ENCODE measurements at places on chromosomes 3 and 15.

DNA sequence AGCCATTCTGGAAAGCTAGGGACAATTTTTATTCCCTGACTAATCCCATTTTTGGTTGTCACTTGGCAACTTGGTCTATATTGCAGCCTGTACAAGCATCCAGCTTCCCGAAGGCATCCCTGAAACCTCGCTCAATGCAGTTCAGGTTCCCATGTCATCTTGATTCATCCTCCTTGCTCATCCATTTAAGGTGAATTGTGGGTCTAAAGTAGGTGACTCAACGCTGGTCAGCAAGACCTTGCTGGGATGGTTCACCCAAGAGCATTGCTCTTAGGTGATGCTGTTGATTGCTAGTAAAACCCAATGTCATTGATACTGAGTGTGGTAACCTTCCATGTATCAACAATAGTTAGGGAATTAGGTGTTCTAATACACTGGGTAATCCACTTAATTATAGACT lies 13.1 kb upstream of the RAB8B start:
- DNase-seq, result no peak

DNA sequence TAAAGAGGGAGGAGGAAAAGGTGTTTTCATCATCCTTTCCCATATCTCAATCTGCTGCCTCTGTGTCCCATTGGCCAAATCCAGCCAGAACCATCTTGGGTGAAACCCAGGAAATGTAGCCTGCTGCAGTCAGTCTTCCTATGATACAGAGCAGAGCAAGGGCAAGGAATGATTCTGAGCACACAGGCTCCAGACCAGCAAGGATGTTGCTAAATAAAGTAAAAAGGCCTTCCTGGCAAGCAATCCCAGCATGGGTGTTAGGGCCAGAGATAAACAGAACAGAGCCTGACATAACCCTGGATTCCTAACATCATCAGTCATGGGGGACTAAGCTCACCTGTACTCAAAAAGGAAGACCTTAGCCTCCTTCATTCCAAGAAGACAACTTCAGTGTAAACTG lies 90.7 kb upstream of the AGTR1 start:
- no peak for DNase-seq

GRCh38 chr15:31550211-31550977 lies 223.8 kb downstream of the KLF13 start:
- DNase-seq, result no peak

DNA sequence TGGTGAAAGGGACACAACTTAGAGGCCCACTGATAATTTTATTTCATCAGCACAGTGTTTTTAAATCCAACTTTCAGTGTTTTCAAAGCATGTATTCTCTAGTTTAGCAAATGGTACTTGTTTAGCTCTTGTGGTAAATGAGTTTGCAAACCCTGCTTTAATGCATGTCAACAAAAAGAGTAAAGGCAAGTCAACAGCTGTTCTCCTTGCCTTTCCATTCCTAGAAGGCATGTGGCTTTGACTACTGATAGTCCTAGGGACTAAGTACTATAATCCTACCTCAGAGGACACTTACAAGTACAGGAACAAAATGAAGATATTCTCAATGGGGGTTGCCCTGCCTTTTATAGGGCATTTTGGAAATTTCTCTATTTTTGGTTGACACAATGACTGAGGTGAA lies 13.1 kb downstream of the NPTN start:
- no peak for DNase-seq

DNA sequence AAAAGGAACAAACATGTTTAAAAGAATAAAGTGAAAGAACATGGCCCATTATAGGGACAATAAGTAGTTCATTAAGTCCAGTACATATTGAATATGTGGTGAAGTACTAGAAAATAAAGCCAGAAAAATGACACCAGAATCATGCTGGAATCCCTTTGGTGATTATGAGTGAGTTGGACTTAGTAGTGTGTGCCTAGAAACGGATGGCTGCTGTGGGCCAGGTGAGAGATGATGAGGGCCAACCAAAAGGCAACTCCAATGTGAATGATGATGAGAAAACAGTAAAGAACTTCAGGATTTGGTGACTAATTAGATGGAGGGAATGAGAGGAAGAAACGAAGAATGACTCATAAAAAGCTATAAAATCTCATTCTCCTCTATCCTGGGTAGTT lies 3.3 kb downstream of the CRYGS start:
- no peak for DNase-seq

- no peak for DNase-seq
These were observed 115.2 kb downstream of the IL1RAP start for GRCh38 chr3:190629088-190629487.

GRCh38 chr3:2352134-2352762 lies 253.6 kb downstream of the CNTN4 start:
- no peak for DNase-seq

- no peak for DNase-seq
These were observed 169.9 kb downstream of the MECOM start for GRCh38 chr3:169493521-169494141.

GRCh38 chr15:57953874-57954273 lies 111.6 kb downstream of the ALDH1A2 start:
- no peak for DNase-seq

GRCh38 chr3:185405664-185406063 lies 42.7 kb downstream of the MAP3K13 start:
- DNase-seq, result no peak

GRCh38 chr3:567488-568185 lies 371.1 kb downstream of the CHL1 start:
- no peak for DNase-seq

GRCh38 chr15:50544368-50544767 lies 2.1 kb downstream of the USP50 start:
- DNase-seq, result no peak

GRCh38 chr3:179957264-179957845 lies 79.4 kb downstream of the PEX5L start:
- DNase-seq, result no peak

DNA sequence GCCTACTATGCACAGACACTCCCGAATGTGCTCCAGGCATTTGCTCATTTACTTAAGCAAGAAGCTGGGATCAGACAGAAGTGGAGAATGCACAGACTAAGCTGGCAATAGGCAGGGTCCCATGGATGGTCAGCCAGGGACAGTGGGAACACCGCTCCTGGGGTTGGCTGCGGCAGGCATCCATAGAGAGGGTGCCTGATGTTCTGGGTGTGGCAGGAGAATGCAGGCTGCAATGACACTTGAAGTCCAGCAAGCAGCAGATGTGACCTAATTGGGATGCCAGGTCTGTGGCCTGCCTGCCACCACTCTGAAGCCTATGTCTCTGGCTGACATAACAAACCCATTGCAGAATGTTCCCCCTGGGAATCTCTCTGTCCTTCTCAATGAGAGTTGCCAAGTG lies 40.2 kb upstream of the SLC6A11 start:
- no peak for DNase-seq

- no peak for DNase-seq
These were observed 17.7 kb upstream of the ZBBX start for GRCh38 chr3:167397826-167398225.

GRCh38 chr3:105837143-105837740 lies 31.6 kb downstream of the CBLB start:
- DNase-seq, result no peak

- DNase-seq, result peak; percentile 49
These were observed 542 bp downstream of the GABRA5 start for GRCh38 chr15:26867200-26868007.

DNA sequence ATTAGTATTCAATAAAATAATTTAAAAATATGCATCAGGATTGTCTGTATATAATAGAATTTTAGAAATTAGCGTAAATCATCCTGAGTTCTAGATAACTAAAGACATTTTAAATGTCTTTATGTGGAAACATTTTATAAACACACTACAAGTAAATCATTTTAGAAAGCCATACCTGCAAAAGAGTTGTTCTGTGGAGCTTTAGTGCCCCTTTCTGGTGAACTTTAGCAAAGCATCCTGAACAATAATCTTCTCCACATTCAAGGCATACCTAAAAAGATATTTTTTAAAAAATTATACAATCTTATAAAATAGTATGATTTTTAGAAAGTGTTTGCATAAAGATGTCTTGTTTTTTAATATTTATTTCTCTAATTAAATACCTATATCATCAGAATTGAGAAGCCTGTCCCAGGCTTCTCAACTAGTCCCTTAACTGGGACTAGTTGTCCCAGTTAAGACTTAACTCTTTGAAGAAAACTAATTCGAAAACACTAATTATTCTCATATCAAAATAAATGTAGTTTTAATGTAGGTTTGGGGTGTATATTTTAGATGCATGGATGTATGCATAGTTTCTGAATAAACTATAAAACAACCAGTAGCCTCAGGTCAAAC lies 29.7 kb downstream of the ZBBX start:
- DNase-seq, result peak; percentile 3

DNA sequence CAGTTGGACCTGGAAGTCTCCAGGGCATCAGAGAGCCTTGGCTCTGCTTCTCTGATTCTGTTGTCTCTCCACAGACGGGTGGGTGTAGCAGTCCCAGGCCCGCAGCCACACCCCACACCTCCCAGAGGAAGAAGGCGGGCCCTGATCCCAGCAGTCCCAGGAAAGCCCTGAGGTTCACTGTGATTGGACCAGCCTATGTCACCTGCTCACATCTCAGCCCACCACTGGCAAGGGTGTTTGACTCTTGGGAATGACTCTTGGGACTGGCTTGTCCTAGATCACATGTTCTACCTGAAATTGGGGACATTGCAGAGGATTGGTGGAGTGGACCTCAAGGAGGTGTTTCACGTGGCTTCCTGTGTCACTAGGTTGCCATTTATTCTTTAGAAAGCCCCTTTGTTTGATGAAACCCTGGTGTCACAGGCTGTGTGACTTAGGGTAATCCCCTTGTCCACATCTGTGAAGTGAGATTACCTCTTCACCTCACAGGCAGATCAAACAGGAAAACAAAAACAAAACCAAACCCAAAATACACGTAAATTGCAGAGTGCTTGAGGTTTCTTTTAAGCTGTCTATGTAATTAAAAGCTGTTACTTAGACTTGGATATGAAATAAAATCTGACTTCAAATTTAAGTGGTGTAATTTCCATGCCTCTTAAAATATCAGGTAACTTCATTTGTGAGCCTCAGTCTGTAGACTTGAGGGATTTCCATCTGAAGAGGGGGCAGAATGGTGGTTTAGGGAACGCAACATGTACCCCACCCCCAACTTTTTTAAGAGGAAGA lies 26.7 kb downstream of the FLNB start:
- DNase-seq, result no peak

GRCh38 chr3:24829011-24829581 lies 334.4 kb upstream of the THRB start:
- peak; percentile 88 for DNase-seq

- no peak for DNase-seq
These were observed 71.7 kb upstream of the TTC14 start for GRCh38 chr3:180530276-180530675.

- no peak for DNase-seq
These were observed 62.9 kb upstream of the PTX3 start for GRCh38 chr3:157373783-157374182.

DNA sequence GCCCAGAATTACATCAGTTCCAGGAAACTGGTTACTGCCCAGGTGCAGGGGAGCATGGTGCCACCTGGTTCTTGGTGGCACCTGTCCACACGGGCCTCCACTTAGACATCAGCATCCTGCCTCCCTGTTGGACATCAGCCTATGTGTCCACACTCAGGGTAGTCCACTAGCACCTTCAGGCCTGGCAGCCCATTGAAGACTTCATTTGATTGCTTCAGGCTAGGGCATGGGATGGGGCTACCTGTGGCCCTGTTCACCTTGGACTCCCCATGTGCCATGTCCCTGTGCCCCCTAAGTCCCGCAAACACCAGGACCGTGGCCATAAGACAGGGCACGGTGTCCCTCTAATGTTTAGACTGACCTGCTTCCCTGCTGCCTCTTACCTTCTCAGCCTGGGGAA lies 30.9 kb downstream of the CYP8B1 start:
- no peak for DNase-seq

GRCh38 chr3:51156147-51156546 lies 228.9 kb upstream of the MANF start:
- no peak for DNase-seq

- no peak for DNase-seq
These were observed 81.3 kb downstream of the MTHFS start for GRCh38 chr15:79815468-79815867.

GRCh38 chr3:115022199-115022598 lies 124.9 kb downstream of the ZBTB20 start:
- DNase-seq, result no peak

GRCh38 chr3:66904831-66905493 lies 93.1 kb upstream of the KBTBD8 start:
- DNase-seq, result no peak

DNA sequence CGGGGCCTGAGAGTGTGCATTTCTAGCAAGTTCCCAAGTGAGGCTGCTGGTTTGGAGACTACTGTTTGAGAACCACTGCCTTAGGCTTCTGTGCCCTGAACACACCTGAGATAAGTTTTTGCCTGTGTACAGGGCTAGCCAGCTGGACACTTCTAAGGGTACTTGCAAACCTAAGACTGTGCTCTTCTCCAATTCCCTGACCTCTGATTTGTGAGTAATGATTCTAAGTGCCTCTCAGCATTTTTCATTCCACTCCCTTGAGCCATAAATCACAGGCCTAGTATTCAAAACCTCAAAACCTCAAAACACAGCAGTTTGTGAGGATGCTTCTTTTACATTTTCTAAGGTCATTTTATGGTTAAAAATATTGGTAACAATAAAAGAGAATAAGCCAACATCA lies 148.4 kb downstream of the CHST2 start:
- no peak for DNase-seq

- no peak for DNase-seq
These were observed 24.3 kb upstream of the GADL1 start for GRCh38 chr3:30918761-30919160.

- peak; percentile 4 for DNase-seq
These were observed 596 bp upstream of the SGO1 start for GRCh38 chr3:20186600-20187004.

DNA sequence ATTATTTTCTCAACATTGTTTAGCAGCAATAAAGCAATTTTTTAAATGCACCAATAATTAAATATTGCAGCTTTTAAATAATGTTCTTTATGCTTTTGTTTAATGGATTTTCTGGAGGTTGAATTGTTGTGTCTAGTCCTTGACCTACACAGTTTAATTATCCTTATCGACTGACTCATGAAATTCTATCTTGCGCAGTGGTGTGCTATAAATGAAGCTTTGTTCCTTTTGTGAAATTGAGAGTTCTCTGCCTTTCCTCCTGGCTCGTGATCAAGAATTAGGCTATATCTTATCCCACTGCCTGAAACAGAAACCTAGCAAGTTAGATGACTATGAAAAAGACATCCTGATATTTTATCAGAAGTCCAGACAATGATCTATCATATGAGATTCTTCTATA lies 37.0 kb upstream of the PIK3R4 start:
- no peak for DNase-seq

Data from urothelium cell line (cell line).